Activated CD4-positive, alpha-beta memory T cell treated with anti-CD3 and anti-CD28 coated beads for 36 hours (primary cell): ENCODE measurements at places on chromosomes 11 and 22.

DNA sequence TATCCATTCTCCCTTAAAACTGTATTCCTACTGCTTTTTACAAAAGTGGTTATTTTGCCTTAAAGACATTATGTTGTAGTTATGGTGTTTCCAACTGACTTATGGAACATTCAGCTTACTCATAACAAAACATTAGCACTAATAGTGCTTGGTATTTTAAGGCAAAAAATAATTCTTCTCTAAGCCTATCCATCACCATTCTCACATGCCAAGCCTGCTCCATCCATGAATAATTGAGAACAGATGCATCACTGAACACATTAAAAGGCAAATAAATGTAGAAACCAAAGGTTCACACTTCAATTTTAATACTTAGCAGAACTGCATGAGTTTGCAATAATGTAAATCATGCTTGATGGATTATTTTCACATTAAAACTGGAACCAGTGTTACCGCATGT lies 42.3 kb upstream of the DDI1 start:
- no peaks in the 10 kb centered on the region for H3K27me3 ChIP-seq
- H3K27ac ChIP-seq = no peak overlapping the region
- H3K4me3 ChIP-seq = no peak overlapping the region
- DNase-seq = no peak

GRCh38 chr11:2393111-2393868 lies 7.3 kb upstream of the TSSC4 start:
- peaks cover 6% of the 10 kb centered on the region for H3K4me1 ChIP-seq
- DNase-seq = no peak
- H3K36me3 ChIP-seq = peaks cover 6% of the 10 kb centered on the region
- H3K27me3 ChIP-seq = no peaks in the 10 kb centered on the region
- no peak overlapping the region for H3K4me3 ChIP-seq
- no peak overlapping the region for H3K27ac ChIP-seq

GRCh38 chr11:120931057-120931779 lies 92.7 kb upstream of the TBCEL start:
- H3K27ac ChIP-seq = no peak overlapping the region
- DNase-seq = no peak
- H3K36me3 ChIP-seq = no peaks in the 10 kb centered on the region
- H3K4me1 ChIP-seq = no peaks in the 10 kb centered on the region
- peaks cover 3% of the 10 kb centered on the region for H3K27me3 ChIP-seq

GRCh38 chr22:21726650-21727049 lies 8.9 kb downstream of the YPEL1 start:
- no peaks in the 10 kb centered on the region for H3K36me3 ChIP-seq
- no peaks in the 10 kb centered on the region for H3K27me3 ChIP-seq
- no peak overlapping the region for H3K4me3 ChIP-seq
- peak; percentile 54 for DNase-seq
- H3K4me1 ChIP-seq = peaks cover 2% of the 10 kb centered on the region
- H3K27ac ChIP-seq = no peak overlapping the region

DNA sequence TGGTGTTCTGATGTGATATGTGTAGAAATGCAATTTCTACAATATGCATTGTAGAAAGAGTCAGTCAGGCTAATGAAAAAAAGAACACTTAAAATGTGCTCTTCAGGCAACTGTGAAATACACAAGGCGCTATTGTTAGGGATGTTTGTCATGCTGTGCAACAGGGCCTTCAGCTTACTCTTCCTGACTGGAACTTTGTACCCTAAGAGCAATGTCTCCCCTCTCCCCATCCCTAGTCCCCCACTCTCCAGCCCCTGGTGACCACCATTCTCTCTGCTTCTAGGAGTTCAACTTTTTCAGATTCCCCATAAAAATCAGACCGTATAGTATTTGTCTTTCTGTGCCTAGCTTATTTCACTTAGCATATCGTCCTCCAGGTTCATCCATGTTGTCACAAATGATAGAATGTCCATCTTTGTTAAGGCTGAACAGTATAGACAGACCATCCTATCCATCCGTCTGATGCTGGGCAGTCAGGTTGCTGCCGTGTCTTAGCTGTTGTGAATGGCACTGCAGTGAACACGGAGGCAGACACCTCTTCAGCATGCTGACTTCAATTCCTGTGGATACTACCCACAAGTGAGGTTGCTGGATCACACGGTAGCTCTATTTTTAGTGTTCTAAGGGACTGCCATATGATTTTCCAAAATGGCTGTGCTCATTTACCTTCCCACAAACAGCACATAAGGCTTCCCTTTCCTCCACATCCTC lies 10.7 kb downstream of the NDUFV1 start:
- no peaks in the 10 kb centered on the region for H3K36me3 ChIP-seq
- no peak overlapping the region for H3K27ac ChIP-seq
- peaks cover 23% of the 10 kb centered on the region for H3K4me1 ChIP-seq
- no peak overlapping the region for H3K4me3 ChIP-seq

GRCh38 chr11:68212421-68213134 lies 518 bp downstream of the KMT5B start:
- H3K4me3 ChIP-seq = peak overlapping the region; percentile 84
- peak overlapping the region; percentile 83 for H3K27ac ChIP-seq
- H3K36me3 ChIP-seq = peaks cover 2% of the 10 kb centered on the region
- H3K4me1 ChIP-seq = peaks cover 47% of the 10 kb centered on the region
- DNase-seq = peak; percentile 75

- H3K27ac ChIP-seq = no peak overlapping the region
- H3K4me3 ChIP-seq = no peak overlapping the region
- no peaks in the 10 kb centered on the region for H3K36me3 ChIP-seq
- peak; percentile 82 for DNase-seq
These were observed 26.9 kb upstream of the CD82 start for GRCh38 chr11:44538375-44539054.

DNA sequence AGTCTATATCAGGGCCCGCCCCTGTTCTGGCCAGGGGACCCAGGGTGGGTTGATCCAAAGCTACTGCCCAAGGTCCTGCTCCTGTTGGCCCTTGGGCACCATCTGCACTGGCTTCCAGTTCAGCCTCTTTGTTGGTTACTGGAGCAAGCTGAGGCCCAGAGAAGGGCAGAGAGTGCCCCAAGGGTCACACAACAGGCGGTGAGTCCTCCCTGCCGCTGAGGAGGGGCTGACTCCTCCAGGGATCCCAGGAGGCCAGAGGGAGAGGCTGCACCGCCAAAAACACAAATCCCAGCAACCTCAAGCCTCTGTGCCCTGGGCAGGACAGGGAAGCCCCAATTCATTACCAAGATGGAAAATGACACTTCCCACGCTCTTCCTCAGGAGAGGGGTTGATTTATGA lies 61.3 kb downstream of the MACROD1 start:
- H3K27me3 ChIP-seq = no peaks in the 10 kb centered on the region
- H3K36me3 ChIP-seq = no peaks in the 10 kb centered on the region
- no peak overlapping the region for H3K4me3 ChIP-seq
- no peak overlapping the region for H3K27ac ChIP-seq

DNA sequence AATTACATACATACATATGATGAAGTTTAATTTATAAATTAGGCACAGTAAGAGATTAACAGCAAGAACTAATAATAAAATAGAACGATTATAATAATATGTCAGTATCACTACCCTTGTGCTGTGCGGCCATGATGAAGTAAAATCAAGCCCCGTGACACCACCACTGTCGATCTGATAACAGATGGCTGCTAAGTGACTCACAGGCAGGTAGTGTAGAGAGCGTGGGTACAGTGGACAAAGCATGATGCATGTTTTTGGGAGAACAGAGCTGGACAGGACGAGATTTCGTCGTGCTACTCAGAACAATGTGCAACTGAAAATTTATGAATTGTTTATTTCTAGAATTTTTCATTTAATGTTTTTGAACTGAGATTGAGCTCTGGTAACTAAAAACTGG lies 108.4 kb upstream of the TIMP3 start:
- peaks cover 15% of the 10 kb centered on the region for H3K27me3 ChIP-seq
- H3K4me3 ChIP-seq = no peak overlapping the region
- no peak overlapping the region for H3K27ac ChIP-seq
- no peaks in the 10 kb centered on the region for H3K36me3 ChIP-seq
- DNase-seq = no peak
